ENCODE measurements at places on chromosomes 7 and 10.

DNA sequence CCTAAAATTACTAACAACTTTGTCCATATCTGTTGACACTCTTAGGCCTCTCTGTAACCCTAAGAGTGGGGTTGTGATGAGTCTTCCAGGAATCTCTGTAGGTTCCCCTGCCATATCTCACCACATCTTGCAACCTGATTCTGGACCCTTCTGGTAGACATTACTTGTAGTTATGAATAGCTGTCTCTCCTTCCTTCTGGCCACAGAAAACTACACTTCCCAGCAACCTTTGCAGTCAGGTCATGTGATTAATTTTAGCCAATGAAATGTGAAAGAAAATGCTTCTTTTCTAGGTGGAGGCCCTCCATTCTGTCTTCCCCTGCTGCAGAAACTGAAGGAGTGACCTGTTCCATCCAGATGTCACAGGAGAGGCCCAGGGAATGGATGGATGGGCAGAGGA lies 147.6 kb upstream of the AOAH start:
- DNase-seq: no peak

GRCh38 chr7:86848226-86848625 lies 204.5 kb downstream of the GRM3 start:
- DNase-seq: no peak

GRCh38 chr7:19413443-19413965 lies 268.3 kb upstream of the FERD3L start:
- peak; percentile 60 for DNase-seq

DNA sequence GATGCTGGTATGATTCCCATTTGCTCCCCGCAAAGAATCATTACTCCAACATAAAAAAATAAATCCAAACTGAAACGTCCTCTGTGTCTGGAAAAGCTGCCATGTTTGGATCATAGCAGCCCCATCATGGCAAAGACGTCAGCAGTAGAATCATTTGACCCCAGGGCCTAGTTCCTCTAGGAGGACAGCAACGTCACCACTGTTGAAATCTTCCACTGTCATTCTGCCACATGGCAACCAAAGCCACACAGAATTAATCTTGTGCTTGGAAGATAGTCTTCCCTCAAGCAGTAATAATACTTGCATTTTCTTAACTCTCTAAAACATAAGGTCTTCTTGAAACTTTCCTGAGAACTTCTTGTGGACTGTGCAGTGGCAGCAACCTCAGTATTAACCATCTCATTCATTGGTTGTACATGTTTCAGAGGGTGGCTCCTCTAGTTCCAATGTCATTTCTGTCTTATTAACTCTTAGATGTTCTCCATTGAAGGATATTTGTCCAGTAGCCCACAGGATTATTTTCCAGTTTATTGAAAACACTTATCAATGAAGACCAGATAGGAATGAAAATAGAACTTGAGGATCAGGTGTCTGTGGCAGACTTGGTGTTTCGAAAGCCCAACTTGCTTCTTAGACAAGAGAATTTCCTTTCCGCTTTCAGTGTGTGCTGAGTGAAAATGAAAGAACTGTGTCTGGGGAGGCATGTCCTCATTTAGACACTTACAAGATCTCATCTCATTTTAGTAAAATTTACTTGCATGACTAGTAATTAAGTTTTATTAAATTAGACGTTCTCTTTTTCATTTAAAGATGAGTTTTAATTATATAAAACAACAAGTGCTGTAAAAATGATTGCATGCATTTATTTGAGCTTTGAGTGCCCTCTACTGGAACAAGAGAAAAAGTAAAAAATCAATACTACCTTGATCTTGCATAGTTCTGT lies 28.9 kb upstream of the INHBA start:
- peak; percentile 53 for DNase-seq

DNA sequence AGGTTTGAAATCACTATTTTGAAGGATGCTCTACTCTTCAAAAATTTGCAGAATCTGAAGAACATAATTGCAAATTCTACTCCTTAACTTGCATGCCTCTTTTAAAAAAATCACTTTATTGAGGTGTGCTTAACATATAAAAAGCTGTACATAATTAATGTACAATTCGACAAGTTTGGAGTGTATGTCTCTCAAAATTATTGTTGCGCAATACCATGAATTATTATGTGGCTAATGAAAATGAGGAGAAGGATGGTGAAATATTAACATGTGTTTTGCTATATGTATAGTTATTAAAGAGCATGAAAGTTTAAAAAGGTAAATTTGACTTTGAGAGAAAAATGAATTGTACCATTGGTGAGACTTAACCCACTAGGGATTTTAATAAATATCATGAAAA lies 187.2 kb upstream of the MALRD1 start:
- DNase-seq: no peak

- DNase-seq: no peak
These were observed 70.4 kb upstream of the NFE2L3 start for GRCh38 chr7:26081638-26082037.

DNA sequence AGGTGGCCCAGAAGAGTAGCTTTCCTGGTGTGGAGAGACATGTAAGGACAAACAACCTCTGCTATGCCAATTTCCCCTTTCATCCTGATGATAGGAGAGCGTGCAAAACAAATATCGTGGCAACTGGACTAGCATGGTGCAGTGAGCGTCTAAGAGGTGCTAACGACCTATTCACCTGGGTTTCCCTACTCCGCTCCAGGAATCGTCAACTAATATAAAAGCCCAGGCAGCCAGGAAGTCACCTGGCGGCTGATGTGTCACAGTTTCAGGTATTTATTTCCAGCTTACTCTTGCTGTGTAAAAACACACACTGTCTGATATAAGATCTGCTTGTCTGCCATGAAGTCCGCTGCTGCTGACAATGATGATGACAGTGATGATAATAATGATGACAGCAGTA lies 56.5 kb upstream of the EFCAB10 start:
- DNase-seq: no peak

DNA sequence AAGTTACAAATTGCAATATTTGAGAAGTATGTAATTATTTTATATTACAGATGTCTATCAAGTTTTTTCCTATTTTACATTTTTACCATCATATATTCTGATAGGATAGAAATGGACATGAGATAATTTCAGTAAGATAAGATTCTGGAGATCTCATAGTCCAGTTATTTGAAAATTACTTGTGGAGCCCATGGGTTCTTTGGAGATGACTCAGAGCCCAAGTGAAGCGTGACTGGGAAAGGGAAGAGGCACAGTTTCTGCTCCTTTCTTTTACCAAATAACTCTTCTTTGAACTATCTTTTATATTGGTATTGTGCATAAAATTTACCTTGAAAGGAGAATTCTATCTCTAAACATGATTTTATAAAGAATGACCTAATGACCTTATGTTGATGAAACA lies 2.4 kb downstream of the CD36 start:
- peak; percentile 66 for DNase-seq

GRCh38 chr10:131584287-131584686 lies 272.8 kb upstream of the TCERG1L start:
- no peak for DNase-seq

GRCh38 chr7:87345962-87346371 lies 503 bp downstream of the CROT start:
- DNase-seq: no peak

- DNase-seq: no peak
These were observed 25.2 kb downstream of the LIPK start for GRCh38 chr10:88731296-88731695.

DNA sequence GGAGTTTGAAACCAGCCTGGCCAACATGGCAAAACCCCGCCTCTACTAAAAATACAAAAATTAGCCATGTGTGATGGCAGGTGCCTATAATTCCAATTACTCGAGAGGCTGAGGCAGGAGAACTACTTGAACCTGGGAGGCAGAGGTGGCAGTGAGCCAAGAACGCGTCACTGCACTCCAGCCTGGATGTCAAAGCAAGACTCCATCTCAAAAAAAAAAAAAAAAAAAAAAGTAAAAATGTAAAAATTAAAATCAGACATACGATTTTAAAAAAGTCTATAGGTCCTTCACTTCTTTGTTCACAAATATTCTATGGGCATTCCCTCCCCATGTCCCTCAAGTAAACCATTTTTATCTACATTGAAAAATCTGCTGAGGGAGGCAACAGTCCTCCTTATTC lies 34.9 kb upstream of the TLL2 start:
- DNase-seq: no peak

- DNase-seq: peak; percentile 86
These were observed 34.0 kb downstream of the FAM20C start for GRCh38 chr7:226281-226895.

GRCh38 chr7:23449941-23450340 lies 20.4 kb downstream of the IGF2BP3 start:
- DNase-seq: no peak

DNA sequence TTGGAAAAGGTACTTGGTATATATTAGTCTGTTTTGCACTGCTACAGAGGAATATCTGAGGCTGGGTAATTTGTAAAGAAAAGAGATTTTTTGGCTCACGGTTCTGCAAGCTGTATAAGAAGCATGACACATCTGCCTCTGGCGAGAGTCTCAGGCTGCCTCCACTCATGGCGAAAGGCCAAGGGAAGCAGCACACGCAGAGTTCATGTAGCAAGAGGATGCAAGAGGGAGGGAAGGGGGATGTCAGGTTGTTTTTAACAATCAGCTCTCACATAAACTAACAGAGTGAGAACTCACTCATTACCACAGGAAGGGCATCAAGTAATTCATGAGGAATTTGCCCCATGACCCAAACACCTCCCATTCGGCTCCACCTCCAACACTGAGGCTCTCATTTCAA lies 484.8 kb upstream of the DPP6 start:
- DNase-seq: no peak

- DNase-seq: no peak
These were observed 54.2 kb downstream of the TRIL start for GRCh38 chr7:28903730-28904577.

DNA sequence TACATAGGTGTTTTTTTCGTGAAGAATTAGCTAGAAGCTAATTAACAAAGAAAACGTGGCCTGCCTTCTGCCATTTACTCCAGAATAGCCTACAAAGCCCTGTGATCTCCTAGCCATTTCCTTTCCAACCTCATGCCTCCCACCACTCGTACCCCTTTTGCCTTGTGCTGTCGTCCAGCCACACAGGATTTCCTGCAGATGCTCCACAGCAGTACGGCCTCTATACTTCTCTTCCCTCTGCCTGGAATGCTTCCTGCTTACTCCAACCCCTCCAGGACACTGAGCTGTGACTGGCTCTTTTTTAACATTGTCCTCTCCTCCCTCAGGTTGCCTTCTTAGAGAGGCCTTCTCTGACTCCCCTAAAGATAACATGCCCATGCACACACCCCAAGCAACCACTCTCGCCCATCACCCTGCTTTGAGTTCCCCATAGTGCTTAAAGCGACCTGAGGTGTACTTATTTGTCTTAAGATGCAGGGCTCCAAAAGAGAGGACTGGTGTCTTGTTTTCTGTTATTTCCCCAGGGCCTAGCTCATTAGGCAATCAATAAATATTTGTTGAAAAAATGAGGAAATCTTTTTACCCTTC lies 32.7 kb downstream of the STK17A start:
- no peak for DNase-seq

DNA sequence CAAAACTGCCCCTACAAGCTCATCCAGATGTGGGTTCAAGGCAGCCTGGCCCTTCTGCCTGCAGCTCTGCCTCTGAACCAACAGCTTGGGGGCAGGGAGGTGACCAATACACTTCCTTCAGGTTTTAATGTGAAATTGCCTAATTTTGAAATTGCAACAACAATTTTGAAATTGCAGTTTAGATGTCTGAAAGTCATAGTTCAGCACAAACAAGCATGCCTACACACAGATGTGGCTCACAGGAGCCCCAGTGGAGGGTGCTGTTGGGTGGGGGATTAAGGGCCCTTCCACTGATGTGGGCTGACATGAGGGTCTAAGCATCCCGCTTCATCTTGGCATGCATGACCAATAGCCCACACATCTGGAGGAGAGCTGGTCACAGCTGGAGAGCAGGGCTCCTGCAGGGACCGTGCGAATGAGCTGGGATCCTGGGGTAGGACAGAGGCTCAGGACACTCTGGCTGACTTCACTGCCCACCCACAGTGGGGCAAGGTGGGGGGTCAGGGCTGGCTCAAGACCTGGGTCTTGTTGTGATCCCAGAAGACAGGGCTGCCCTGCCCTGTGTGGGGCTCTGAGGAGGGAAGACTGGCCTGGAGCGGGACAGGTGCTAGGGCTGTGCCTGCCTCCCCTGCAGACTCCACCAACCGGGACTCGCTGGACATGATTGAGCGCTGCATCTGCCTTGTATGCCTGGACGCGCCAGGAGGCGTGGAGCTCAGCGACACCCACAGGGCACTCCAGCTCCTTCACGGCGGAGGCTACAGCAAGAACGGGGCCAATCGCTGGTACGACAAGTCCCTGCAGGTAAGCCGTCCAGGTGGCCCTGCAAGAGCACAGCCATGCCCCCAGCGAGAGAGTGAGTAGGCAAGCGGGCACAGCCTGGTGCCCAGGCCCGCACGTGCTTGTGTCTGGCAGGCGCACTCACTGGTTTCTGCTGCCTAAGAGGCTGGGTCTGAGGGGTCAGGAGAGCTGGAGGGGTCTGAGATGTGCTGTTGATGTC lies 32.3 kb downstream of the CHAT start:
- DNase-seq: no peak

DNA sequence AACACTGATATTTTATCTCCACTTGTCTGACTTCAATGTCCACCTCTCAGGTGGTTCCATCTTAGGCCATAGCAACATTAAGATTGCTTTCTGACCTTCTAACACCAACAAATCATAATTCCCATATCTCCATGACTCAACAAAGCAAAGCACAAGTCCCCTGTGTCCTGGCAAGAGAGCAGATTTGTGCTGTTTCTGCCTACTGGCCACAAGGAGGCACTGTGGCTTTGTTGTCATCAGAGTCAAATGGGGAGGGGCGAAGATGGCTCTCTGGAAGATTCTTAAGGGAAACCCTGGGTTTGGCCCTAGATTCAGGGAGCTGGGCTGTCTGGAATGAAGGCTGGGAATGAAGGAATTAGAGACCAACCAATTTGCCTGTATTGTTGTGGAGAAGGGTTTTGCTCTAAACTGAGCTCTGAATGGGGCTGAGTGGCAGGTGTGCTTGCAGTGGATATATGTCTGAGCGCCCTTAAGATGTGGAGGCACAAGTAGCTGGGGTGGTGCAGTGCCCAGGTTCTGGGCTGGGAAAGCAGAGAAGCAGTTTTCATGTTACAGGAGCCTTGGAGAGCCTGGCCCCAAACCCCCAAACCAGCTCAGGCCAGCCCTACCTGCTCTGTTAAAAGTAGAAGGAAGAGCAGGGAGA lies 154.8 kb upstream of the PRSS58 start:
- peak; percentile 66 for DNase-seq

DNA sequence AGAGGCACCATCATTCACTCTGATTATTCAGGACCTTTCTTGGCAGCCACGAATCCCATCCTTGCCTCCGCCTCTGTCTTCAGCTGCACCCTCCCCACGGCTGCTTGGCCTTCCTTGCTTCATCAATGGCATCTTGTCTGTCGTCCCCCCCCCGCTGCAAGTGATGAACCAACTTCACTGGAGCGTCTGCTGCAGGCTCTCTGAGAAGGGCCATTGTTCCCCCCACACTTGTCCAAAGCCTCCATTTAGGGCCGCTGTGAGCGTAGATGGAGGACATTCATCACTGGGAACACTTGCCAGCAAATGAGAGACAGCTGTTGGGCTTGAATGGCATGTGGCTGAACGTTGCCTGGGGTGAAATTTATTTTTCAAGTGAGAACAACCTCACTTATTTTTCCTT lies 20.1 kb downstream of the AFAP1L2 start:
- DNase-seq: no peak

- no peak for DNase-seq
These were observed 64.3 kb upstream of the MDFIC start for GRCh38 chr7:114857605-114858004.

Data from fibroblast of lung (primary cell).